Stimulated activated CD4-positive, alpha-beta T cell treated with anti-CD3 and anti-CD28 coated beads, Interleukin-12 subunit alpha, Interleukin-12 subunit beta, amount 100 ng/mL, for 48 hours (primary cell): ENCODE measurements at places on chromosomes 6 and 20.

GRCh38 chr20:61570646-61571195 lies 318.7 kb downstream of the CDH4 start:
- no peak for DNase-seq

DNA sequence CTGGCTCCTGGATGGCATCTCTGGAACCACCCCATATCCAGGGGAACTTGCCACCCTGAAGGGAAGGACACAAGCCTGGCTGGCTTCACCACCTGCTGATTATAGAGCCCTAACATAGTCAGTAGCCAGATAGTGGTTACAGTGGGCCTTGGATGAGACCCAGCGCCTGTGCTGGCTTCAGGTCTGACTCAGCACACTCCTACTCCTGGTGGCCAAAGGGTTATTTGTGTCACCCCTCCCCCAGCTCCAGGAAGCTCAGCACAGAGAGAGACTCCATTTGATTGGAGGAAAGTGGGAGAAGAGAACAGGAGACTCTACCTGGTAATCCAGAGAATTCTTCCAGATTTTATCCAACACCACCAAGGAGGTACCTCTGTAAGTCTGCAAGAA lies 12.8 kb downstream of the SNX14 start:
- no peak for DNase-seq

DNA sequence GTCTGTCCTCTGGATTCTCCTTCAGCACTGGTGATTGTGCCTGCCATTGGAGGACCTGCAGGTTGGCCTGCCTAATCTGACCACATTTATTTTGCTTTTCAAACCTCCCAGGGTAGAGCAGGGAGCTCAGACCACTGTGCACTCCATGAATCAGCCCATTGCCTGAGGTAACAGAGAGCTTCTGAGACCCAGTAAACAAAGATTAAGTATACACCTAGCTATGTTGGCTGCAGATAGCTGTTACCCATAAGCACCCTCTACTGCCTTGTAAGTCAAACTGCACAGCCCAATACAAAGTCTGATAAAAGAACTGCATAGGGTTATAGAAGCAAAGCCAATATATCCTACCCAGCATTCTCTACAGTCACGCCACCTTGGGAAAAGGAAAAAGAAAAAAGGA lies 338.7 kb downstream of the HTR1B start:
- DNase-seq, result no peak

- DNase-seq, result no peak
Observed at GRCh38 chr20:62765021-62765420, 31.3 kb upstream of the MRGBP start.

GRCh38 chr6:106334646-106335448 lies 9.3 kb upstream of the ATG5 start:
- no peak for DNase-seq

DNA sequence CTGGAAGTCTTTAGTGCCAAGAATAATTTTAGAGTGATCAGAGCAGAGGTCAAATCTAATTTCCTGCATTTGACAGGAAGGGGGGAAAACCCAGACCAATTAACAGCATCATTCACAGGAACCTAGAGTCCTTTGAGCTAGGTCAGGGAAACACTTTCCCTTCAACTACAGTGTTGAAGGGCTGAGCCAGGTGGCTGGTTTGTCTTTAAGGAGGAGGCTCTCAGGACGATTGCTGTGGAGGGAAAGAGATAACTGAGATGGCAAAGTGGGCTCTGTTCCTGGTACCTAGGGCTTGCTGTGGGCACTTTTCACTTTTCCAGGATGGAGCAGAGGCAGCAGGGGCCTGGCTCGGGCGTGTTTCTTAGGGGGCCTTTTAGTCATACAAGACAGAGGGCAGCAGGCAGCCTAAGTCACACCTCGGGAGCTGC lies 111.9 kb downstream of the SCML4 start:
- DNase-seq, result no peak

DNA sequence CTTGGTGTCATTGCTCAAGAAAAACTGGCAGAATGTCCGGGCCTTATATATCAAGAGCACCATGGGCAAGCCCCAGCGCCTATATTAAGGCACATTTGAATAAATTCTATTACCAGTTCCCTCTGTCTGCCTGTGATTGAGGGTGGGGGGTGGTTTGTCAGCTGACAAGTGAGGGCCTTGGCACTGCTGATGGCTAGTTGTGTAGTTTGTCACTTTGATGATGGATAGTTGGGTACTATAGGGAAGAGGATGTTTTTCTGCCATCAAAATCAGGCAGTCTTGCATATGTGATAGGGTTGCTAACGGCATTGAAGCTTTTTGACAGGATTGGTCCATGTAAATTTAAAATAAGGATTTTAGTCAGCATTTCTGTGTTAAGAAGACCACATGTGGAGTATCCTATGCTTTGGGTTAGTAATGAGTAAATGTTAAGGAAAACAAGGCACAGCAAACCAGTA lies 2.5 kb downstream of the RPL10A start:
- DNase-seq, result no peak

DNA sequence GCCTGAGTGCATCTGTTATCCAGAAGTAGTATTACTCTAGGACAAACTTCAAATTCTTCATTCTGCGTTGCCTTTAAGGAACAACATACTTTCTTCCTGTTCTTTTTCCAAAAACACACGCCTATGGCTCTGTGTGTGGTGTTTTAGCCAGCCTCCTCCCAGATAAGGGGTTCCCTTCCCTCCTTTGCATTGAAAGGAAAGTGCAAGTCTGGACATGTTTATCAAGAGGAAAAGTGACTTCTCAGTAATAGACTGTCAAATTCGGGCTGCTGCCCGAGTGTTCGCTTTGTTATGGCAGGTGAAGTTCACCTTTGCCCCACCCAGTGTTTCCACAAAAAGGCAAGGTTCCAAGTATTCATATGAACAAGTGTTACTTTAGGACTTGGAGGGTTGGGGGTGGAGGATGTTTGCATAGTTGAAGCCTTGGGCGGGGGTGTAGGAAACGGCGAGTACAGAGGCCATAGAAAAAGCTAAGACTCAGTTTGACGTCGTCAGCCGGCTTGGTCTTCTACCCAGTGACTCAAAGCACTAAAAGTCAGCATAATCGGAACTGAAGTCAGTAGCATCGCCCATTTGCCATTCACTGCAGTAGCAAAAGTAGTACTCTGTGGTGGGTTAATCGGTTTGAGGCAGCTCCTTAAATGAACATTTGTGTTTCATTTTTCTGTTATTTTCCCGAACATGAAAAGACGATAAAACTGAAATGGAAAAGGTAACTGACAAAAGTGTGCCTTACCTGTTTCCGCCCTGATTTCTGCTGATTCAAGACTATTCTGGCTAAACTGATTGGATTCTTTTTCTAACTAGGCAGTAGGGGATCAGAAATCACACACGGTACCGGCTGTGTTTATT lies 12.5 kb downstream of the PRDM1 start:
- DNase-seq, result peak; percentile 82

DNA sequence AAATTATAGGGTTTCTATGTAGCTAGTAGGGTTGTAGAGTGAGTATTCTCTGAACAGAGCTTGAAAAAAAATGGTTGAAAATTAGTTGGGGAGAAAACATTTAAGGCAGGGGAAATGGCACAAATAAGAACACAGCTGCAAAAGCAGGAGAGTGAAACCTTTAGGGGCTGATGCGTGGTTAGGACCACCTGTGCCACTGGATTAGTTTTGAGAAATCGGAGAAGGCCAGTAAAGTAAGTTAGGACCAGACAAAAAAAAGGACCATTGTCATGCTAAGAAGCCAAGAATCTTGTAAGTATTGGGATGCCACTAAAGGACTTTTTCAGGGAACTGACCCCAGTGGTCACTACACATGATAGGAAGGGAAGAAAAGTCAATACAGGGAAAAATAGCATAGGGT lies 9.4 kb downstream of the PLAGL1 start:
- DNase-seq, result no peak

DNA sequence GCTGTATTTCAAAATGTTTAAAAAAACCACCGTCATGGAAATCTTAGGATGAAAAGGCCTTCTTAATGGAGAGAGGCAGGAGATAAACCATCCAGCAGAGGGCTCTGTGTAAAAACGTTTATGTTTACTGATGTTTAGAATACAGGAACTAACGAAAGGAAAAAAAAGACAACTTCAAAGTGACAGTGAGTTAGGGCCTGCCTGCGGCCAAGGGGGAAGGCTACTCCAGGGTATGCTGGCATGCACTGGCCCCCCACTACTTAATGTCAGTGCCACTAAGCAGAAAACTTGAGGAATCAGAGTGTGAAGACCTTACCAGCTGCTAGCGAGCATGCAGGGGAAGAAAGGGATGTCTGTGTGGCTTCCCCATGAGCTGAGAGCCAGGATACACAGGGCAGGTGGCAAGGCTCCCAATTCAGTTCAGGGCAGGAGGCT lies 47.7 kb downstream of the AKAP7 start:
- no peak for DNase-seq

- DNase-seq, result no peak
Observed at GRCh38 chr6:47203266-47203937, 106.3 kb downstream of the TNFRSF21 start.

DNA sequence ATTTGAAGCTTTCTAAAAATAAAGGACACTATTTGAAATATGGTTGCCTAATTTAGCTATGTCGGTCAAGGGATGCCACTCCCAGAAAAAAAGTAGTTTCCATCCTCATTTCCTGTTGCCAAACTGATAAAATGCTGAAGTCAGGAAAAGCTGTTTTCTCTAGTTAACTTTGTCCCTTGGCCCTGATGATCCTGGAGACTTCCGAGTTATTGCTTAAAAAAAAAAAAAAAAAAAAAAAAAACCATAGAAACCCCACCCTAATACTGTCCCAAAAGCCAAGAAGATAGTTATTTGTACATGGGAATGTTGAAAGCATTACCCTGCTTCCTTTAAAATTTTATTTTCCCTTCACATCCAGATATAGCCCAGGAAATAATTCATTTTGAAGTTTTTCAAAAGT lies 236.7 kb downstream of the SOD2 start:
- DNase-seq, result no peak

GRCh38 chr6:98308564-98308963 lies 525.8 kb upstream of the POU3F2 start:
- DNase-seq, result no peak

GRCh38 chr6:33213989-33214335 lies 5.7 kb downstream of the RING1 start:
- DNase-seq, result no peak

DNA sequence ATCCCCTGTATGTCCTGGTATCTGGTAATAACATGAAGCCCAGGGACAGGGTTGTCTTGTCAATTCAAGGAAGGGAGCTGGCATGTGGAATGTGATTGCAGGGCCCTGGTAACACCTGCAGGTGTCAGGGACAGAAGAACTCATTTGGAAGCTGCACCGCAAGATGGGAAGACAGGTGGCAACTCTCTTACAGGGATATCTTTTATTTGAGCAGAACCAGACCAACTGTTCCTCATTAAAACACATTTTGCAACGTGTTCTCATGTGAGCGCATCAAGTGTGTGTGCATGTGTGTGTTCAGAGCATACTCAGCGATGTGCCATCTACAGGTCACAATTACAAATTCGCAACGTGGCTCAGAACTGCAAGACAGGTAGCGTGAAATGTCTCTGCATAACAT lies 370.9 kb upstream of the SOX4 start:
- DNase-seq, result no peak

DNA sequence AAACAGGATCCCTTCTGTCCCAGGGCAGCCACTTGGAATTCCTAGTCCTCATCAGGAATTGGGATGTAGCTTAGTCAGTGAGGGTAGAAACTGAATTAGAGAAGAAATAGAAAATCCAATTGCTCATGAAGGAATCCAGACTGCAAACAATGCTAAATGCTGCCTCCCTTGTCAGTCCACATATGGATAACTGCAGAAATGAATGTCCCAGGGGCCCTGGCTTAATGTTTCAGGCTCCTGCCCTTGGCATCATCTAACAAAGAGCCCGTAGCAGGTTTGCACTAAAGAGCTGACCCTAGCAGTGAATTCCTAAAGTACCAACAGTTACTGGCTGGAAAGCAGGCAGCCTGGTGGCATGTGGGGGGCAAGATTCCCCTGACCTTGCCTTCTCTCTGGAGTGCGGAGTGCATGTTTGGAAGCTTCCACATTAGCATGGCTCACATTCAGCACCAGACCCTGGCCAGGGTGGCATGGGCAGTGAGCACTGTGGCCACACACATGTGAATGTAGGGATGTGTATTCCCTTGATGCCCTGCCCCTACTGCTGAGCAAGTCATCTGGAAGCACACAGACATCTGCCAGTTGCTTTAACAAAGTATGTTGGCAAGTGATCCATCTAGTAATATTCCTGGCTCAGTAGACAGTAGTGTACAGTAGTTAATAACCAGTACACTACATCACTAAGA lies 394.5 kb downstream of the CDC5L start:
- no peak for DNase-seq

- no peak for DNase-seq
Observed at GRCh38 chr6:165872811-165873210, 209.8 kb upstream of the PDE10A start.

DNA sequence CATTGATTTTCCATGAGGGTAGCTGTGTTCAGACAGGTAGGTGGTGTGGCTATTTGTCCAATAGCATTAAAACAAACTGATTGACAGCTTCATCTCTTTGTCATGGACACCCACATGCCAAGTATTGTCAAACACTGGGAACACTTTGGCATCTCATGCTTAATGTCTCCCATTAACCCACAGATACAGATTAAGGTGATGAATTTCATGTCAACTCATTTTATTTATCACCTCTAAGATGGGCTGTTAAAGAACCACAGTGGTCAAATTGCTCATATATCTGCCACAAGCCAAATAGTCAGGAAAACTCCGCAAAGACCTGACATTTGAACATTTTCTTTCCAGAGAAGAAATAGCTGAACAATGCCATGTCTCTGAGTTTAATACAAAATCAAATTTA lies 139.1 kb upstream of the SPTLC3 start:
- no peak for DNase-seq

GRCh38 chr6:161637658-161638057 lies 363.8 kb upstream of the AGPAT4 start:
- no peak for DNase-seq

DNA sequence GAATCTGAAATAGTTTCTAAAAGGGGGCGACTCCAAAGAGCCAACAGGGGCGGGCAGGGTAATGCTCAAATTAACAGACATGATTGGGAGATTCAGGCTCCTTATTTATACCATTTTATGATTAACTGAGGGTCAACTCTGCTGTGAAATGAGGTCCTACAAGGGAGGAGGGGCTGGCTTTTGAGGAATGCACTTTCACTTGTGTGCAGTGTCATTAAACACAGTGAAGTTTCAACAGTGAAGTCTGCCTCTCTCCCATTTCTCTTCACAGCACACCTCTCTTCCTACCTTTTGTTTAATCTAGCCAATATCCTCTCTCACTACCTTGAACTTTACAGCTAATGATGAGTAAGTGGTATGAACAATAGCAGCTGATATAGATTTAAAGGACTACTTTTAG lies 557.3 kb upstream of the CITED2 start:
- no peak for DNase-seq
